ENCODE measurements at places on chromosomes 3 and 15. TPM values are rescaled to one million over a fixed set of nuclear protein-coding genes. Genes with fewer than 3 reads are reported as not detected.

NIT2 gene
- total RNA-seq = 39.9 TPM

ROBO2 gene
- not detected for total RNA-seq

GOLGA8N gene
- 6.5 TPM for total RNA-seq

UNC13C gene
- total RNA-seq = not detected

KCNMB3 gene
- total RNA-seq = 0.89 TPM

LIPH gene
- total RNA-seq = 0.19 TPM

CDHR4 gene
- total RNA-seq = 0.39 TPM

GRCh38 chr3:197337656-197338055 is 39.2 kb upstream of the DLG1 start:
- peaks cover 6% of the 10 kb centered on the region for H3K27me3 ChIP-seq
- no peak overlapping the region for H3K27ac ChIP-seq
- H3K36me3 ChIP-seq = no peaks in the 10 kb centered on the region
- DNase-seq = no peak
- H3K4me3 ChIP-seq = no peak overlapping the region

- no peaks in the 10 kb centered on the region for H3K4me1 ChIP-seq
- peaks cover 5% of the 10 kb centered on the region for H3K27me3 ChIP-seq
- no peak overlapping the region for H3K4me3 ChIP-seq
- H3K36me3 ChIP-seq = no peaks in the 10 kb centered on the region
These were observed 4.8 kb downstream of the CX3CR1 start for GRCh38 chr3:39275052-39275451.

DNA sequence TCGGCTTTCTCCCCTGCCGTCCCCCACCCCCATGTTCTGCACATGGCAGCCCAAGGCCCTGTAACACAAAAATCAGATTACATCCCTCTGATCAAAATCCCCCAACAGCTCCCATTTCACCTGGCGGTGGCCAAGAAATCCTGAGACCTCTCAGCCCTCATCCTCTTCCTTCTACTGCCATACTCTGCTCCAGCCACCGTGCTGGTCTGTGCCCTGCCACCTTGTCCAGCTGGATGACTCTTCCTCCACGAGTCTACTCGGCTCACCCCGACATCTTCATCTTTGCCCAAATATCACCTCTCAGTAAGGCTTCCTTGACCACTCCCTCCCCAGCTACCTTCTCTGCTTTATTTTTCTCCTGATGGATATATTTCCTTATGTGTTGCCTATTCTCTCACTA is 3.1 kb downstream of the CCDC51 start:
- peaks cover 6% of the 10 kb centered on the region for H3K36me3 ChIP-seq
- no peak overlapping the region for H3K4me3 ChIP-seq
- H3K27ac ChIP-seq = no peak overlapping the region
- no peaks in the 10 kb centered on the region for H3K27me3 ChIP-seq
- H3K4me1 ChIP-seq = peaks cover 29% of the 10 kb centered on the region

- H3K36me3 ChIP-seq = no peaks in the 10 kb centered on the region
- no peak overlapping the region for H3K27ac ChIP-seq
- DNase-seq = no peak
- H3K4me3 ChIP-seq = no peak overlapping the region
These were observed 279.2 kb upstream of the TBL1XR1 start for GRCh38 chr3:177476495-177476894.

DNA sequence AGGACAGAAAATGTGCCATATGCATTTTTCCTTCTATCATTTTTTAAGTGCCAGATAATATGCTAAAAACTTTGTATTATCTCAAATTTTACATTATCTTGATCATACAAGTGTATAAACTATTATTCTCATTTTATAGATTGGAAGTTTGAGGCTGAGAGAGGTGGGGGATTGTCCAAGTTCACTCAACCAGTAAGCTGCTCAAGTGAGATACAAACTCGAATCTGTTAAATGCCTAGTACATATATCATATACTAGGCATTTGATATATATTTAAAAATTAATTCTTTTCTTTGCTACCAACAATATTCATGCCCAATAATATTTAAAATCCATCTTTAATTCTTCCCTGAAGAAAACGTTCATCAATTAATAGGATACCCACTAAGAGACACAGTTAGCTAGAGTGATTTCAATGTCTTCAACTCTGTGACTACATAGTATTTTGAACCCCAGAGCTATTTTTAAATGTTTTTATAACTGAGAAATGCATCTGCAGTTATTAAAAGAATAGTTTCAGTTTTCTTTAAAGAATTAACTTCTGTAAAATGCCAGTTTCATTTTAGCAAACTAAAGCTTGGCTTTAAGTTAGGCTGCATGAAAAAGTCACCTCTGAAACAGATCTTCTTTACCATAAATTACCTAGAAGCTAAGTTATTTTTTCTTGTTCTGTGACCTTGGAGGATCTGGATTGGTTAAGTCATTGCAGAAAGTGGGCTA is 40.4 kb downstream of the IQCB1 start:
- no peak overlapping the region for H3K27ac ChIP-seq
- H3K27me3 ChIP-seq = no peaks in the 10 kb centered on the region
- H3K36me3 ChIP-seq = no peaks in the 10 kb centered on the region
- H3K4me3 ChIP-seq = no peak overlapping the region
- no peaks in the 10 kb centered on the region for H3K4me1 ChIP-seq

DNA sequence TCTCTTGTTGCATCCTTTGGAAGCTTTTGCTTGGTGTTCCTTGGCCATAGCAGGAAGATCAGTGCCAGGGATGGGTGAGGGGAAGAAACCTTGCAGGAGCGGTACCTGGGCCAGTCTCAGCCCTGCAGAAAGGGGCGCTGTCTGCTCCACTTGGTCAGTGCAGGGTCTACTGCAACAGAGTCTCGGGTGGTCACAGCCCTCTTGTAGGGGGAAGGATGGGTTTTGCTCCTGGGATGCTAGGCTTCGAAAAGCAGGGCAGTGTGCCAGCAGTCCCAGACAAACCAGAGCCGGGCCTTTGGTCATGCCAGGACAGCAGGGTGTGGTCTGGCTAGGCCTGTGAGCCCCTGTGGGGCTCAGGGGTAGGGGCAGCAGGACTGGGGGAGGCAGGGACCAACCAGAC is 186.7 kb downstream of the APBA2 start:
- H3K36me3 ChIP-seq = peaks cover 1% of the 10 kb centered on the region
- H3K27ac ChIP-seq = no peak overlapping the region
- H3K4me3 ChIP-seq = no peak overlapping the region
- no peaks in the 10 kb centered on the region for H3K27me3 ChIP-seq

- peaks cover 3% of the 10 kb centered on the region for H3K36me3 ChIP-seq
- peak overlapping the region; percentile 13 for H3K4me3 ChIP-seq
- no peak for DNase-seq
- H3K4me1 ChIP-seq = peaks cover 74% of the 10 kb centered on the region
These were observed 91.1 kb downstream of the TBL1XR1 start for GRCh38 chr3:177106184-177106583.

DNA sequence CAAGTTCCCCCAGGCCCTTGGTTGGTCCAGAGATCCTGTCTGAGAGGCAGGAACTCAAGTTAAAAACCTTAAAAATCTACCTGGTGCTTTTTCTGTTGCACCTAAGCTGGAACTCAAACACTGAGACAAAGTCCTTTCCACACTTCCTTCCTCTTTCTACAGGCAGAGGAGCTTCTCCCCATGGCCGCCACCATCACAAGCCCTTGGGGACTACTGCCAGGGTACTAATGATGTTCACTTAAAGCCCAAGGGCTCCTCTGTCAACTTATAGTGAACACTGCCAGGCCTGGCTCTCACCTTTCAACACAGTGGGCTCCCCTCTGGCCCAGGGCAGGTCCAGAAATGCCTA is 26.0 kb downstream of the TM4SF18 start:
- no peaks in the 10 kb centered on the region for H3K4me1 ChIP-seq
- H3K4me3 ChIP-seq = no peak overlapping the region
- no peak for DNase-seq
- H3K27ac ChIP-seq = no peak overlapping the region
- H3K36me3 ChIP-seq = peaks cover 2% of the 10 kb centered on the region

DNA sequence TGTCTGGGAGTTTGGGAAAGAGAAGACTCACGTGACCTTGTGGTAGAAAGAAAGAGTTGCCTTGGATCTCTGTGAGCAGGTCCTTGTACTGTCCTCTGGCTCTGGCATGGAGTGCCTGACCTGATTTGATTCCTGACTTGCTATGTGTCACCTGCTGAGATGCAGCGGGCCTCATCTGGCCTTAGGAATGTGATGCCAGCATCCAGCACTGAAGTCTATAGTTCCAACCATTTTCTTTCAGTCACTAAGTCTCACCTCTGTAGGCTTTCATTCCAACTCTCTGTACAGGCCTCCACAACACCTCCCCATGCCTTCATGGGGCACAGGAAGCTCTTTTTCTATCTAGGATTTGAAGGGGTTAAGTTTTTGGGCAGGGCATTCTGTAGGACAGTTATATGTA is 12.1 kb upstream of the OXSR1 start:
- peak overlapping the region; percentile 30 for H3K27ac ChIP-seq
- peaks cover 44% of the 10 kb centered on the region for H3K4me1 ChIP-seq
- no peak overlapping the region for H3K4me3 ChIP-seq
- no peak for DNase-seq

- no peaks in the 10 kb centered on the region for H3K27me3 ChIP-seq
- H3K4me3 ChIP-seq = peak overlapping the region; percentile 81
These were observed 9.7 kb downstream of the SLC12A6 start for GRCh38 chr15:34327906-34328305.

- peaks cover 23% of the 10 kb centered on the region for H3K27me3 ChIP-seq
- H3K36me3 ChIP-seq = no peaks in the 10 kb centered on the region
- H3K4me1 ChIP-seq = peaks cover 12% of the 10 kb centered on the region
- H3K27ac ChIP-seq = no peak overlapping the region
- DNase-seq = peak; percentile 15
These were observed 25.6 kb upstream of the CFAP161 start for GRCh38 chr15:81108427-81108826.

DNA sequence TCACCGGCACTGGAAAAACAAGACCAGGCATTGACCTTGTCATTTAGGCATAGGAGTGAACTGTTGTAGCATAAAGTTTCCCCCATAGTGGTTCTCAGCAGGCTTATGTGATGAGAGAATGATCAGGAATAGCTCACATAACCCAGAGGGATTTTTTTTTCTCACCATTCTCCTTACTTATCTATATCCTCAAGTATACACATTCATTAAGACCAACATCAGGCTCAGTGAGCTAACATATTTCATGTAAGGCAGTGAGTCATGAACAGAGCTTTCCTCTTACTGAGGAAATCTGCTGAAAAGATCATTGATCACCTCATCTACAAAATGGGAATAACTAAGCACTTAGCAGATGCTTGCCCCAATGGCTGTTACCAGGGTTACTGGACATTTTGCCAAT is 396.6 kb upstream of the TMCO5A start:
- no peak for DNase-seq
- no peaks in the 10 kb centered on the region for H3K36me3 ChIP-seq
- H3K4me3 ChIP-seq = no peak overlapping the region
- H3K27me3 ChIP-seq = no peaks in the 10 kb centered on the region
- no peak overlapping the region for H3K27ac ChIP-seq

DNA sequence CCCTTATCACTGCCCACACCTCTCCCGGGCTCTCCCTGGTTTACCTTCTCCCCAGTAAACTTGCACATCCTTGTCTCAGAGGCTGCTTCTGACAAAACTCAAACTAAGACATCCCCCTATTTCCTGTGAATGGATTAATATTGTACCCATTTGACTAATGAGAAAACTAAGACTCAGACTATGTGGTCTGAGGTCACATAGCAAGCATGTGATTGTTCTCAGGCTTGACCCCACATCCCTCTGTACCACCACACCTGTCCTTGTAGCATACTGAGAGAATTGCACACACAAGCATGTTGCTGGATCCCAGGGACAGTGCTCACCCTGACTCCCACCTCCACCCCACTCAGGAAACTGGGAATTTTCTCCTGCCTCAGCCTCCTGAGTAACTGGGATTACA is 90.7 kb upstream of the HES1 start:
- H3K4me1 ChIP-seq = peaks cover 5% of the 10 kb centered on the region
- DNase-seq = no peak
- peaks cover 3% of the 10 kb centered on the region for H3K36me3 ChIP-seq
- H3K4me3 ChIP-seq = no peak overlapping the region
- H3K27ac ChIP-seq = no peak overlapping the region

DNA sequence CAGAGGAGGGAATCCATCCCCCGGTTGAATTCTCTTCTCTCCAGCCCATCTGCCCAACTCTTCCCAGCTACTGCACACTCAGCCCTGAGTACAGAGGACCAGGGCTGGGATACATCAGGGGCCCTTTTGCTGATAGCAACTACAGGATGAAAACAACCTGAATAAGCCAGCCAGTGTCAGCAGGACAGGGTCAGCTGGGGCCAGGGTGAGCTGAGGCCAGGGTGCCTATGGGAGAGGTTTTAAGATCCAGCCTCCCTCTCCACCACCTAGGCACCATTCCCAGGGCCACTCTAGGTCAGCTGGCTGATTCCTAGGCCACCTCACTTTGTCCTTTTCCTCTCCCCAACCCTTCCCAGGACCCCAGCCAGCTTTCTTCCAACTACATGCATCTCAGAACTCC is 83.8 kb downstream of the MRPL46 start:
- peaks cover 30% of the 10 kb centered on the region for H3K27me3 ChIP-seq
- H3K27ac ChIP-seq = no peak overlapping the region
- no peaks in the 10 kb centered on the region for H3K36me3 ChIP-seq
- H3K4me1 ChIP-seq = peaks cover 18% of the 10 kb centered on the region
- DNase-seq = no peak
- H3K4me3 ChIP-seq = no peak overlapping the region

DNA sequence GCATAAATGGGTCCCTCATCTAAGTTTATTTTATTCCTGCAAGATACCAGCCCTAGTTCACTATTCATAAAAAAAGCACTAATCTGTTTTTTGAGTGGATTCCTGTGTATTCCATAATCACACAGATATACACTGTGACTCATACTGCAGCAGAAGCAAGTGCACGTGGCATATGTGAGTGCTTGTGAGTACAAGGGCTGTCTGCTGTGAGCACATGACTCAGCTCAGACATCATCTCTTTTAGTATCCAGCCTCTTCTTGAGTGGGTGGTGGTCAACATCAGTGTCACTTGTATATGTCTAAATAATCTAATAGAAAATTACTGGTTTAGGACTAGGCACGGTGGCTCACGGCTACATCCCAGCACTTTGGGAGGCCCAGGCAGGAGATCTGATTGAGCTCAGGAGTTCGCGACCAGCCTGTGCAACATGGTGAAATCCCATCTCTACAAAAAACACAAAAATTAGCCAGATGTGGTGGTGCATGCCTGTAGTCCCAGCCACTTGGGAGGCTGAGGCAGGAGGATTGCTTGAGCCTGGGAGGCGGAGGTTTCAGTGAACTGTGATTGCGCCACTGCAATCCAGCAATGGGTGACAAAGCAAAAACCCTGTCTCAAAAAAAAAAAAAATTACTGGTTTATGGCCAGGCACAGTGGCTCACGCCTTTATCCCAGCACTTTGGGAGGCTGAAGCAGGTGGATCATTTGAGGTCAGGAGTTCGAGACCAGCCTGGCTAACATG is 49.8 kb downstream of the NIPA2 start:
- H3K27ac ChIP-seq = no peak overlapping the region
- no peak for DNase-seq
- H3K36me3 ChIP-seq = no peaks in the 10 kb centered on the region
- H3K27me3 ChIP-seq = no peaks in the 10 kb centered on the region
- H3K4me1 ChIP-seq = no peaks in the 10 kb centered on the region

GRCh38 chr15:93366387-93367100 is 277.5 kb upstream of the RGMA start:
- no peaks in the 10 kb centered on the region for H3K36me3 ChIP-seq
- no peak overlapping the region for H3K4me3 ChIP-seq
- no peaks in the 10 kb centered on the region for H3K27me3 ChIP-seq
- H3K4me1 ChIP-seq = no peaks in the 10 kb centered on the region
- H3K27ac ChIP-seq = no peak overlapping the region

Measured in activated T-cell treated with anti-CD3 and anti-CD28 coated beads, Interleukin-2, amount 50 U/mL, for 72 hours (primary cell).